ENCODE measurements at places on chromosomes 7 and 10.

DNA sequence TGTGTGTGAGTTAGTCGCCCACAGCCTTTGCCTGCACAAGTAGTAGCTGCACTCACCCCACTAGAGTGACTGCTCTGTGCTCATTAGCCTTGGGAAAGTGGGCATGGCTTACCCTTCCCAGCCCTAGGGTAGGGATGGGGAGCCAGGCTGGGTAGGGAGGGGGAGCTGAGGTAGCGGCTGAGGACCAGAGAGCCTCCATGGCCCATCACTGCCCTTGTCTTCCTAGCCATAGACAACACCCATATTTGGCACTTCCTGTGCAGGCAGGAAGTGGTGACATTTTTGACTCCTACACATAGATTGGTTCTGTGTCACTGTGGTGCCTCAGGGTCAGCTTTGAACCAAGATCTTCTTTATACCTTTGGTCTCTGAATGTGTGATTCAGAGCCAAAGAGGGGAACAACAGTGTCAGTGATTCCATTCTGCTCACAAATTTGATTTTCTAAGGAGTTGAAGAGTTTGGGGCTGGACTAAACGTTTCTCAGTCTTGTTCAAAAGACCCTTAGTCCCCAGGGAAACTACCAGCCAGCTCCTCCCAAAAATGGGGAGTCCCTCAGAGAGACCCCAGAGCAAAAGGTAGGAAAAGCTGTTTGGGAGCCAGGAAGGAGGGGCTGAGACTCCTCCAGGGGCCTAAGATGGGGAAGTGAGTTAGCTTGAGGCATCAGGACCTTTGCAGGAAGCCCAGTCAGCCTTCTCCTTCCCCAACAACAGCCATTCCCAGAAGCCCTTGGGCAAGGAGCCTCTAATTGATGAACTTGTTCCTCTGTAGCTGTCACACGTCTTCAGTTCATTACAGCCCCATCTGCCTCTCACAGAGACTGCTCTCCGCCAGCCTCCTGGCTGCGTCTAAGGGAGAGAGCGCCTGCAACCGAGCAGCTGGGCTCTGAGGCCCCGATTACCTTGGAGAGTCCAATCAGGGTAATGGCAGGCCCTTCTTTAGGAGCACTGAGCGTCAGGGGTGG, 135.0 kb downstream of the CDH23 start:
- DNase-seq: no peak

DNA sequence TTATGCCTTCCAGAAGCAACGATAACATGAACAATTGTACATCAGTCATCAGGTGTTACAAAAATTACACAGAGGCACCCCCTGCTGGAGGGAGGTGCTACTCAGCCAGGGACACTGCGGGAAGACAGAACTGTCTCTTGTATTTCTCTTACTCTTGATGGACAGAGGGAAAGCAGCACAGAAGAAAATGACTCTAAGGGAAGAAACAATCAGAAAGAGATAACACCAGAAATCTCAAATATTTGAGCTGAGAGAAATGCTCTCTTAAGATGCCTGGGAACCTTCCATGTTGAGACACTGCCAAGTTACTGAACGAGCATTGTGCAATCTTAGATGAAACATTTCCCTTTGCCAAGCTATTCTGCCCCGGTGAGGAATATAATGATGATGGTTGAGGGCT, 227.6 kb upstream of the NPSR1 start:
- DNase-seq: no peak

- DNase-seq: no peak
These were observed 49.3 kb downstream of the CLIP2 start for GRCh38 chr7:74338366-74339108.

- no peak for DNase-seq
These were observed 64.1 kb upstream of the INSIG1 start for GRCh38 chr7:155233311-155234157.

GRCh38 chr7:2092279-2092678, 140.5 kb downstream of the MAD1L1 start:
- DNase-seq: no peak

DNA sequence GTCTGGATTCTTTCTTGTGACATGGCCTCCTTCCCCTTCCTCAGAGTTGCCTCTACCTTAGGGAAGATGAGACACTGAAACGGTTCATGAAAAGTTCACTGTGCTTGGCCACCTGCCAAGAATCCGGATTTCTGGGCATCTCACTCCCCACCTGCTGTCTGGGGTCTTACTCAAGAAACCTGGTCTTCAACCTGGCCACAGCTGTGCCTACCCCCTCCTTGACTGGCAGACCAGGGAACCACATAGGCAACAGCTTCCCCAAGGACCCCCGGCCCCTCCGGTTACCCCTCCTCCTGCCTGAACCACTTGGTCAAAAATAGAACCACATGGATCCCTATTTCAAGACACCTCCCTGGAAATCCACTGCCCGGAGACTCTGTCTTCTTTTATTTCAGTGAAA, 58.7 kb upstream of the NANOS1 start:
- DNase-seq: no peak

GRCh38 chr10:130354573-130354954, 218.4 kb downstream of the GLRX3 start:
- DNase-seq: no peak

- DNase-seq: no peak
These were observed 928 bp upstream of the CSTF2T start for GRCh38 chr10:51700228-51700817.

DNA sequence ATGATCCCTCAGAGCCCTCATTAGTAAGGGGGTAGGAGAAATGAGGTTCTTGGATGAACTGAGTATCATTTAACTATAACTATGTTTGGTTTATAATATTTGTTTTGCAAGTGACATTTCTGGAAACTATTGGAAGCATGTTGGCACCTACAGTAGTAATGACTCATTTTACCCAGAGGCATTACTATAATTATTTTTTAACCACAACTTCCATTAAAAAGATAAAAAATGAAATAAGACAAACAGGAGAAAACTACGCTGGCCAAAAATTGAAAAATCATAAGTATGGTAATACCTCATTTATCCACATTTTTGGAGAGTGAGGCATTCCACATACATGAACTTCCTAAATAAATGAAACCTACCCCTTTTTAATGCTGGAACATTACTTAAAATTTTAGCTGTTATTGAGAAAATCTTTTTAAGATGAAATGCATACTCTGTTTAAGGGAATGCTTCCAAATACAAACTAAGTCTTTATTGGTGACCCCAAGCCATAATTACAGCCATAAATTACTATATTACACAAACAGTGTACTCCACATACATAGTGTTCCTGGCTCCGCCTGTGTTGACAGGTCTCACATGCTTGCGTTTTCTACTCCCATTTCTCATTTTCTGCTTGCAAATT, 84.6 kb upstream of the CAPZA2 start:
- DNase-seq: no peak

DNA sequence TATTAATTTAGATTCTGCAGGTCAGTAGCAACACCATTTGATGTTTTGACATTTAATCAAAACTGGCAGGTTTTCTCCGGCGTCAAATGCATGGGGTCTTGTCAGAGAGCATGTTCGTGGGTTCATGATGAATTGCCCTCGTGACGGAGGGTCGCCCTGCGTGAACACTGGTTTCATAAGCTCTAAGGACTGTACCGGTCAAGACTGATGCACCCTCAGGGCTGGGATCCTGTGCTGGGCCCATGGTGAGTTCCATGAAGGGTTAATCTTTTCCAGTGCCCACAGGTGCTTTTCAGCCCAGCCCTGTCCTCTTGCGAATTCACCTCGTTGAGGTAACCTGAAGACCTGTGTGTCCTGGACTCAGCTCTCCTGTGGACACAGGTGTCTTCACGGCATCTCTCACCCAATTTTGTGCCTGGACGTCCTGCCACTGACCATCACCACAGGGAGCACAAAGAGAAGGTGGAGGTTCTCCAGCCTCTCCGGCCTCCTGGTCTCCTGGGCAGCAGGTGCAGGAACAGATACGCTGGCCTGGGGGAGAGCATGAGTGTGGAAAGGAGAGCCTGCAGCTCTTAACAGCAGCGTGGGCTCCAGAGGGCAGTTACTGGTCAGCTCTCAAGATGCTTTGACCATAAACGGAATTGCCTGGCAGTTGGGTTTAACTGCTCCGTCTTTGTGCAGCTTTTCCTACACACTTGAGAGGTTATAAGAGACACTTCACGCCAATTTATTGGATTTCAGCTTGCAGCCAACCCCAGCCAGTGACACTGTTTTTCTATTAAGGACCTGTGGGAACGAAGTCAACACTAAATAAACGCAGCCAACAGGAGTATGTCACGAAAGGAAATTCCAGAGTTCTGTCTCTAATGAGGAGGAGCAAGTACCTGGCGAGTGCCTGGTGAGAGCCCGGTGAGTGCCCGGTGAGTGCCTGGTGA, 37.4 kb upstream of the CFAP46 start:
- no peak for DNase-seq

DNA sequence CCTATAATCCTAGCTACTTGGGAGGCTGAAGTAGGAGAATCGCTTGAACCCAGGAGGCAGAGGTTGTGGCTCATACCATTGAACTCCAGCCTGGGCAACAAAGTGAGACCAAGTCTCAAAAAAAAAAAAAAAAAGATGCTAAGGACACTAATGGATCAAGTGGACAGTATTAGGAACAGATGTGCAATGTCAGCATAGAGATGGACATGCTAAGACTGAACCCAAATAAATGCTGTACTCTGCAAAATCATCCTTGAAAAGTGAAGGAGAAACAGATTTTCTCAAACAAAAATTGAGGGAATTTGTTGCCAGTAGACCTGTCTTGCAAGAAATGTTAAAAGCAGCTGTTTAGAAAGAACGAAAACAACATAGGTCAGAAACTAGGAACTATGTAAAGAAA, 194.5 kb downstream of the USP6NL start:
- no peak for DNase-seq

DNA sequence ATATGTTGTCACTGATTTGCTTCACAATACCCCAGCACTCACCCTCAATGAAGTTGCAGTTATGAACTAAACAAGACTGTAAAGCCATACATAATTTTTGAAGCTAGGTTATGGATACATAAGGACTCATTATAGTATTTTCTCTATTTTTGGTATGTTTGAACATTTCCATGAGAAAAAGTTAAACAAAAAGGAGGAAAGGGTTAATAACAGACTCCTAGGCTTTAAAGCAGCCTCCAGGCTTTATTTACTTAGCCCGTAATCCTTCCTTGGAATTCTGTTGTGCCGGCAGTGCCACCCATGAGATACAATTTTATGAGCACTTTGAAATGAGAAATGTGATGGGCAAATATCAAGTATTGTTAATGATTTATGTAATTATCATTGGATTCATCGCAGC, 2.1 kb upstream of the DENND11 start:
- no peak for DNase-seq

DNA sequence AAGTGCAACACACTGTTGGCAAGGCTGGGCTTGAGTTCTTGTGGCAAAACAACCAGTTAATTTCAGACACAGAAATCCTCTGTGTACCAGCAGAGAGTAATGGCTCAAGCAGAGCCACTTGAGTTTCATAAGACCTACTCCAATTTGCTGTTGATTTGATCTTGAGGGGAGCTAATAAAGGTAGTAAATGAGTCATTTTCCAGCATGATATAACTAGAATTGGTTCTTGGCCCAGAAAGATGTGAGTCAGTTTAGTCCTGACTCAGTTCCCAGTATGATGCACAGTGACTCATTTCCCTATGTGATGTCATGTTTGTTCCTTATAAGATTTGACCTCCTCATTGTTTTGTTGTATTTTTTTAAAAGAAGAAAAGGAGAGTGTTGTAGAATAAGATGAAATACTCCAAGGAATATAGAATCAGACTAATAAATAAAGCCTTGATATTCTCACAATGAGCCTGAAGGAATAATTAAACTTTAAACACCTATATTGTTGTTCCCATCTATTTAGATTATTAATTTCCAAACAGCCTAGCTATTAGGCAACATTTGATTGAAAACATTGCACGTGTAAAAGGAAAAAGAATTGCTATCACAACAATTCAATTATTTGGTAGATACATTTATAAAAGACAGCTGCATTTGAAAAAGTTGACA, 186.2 kb downstream of the REEP3 start:
- DNase-seq: no peak

- no peak for DNase-seq
These were observed 6.5 kb upstream of the PPIF start for GRCh38 chr10:79340646-79341244.

- no peak for DNase-seq
These were observed at the start of gene PCDH15 for GRCh38 chr10:54800741-54801421. TSS of gene PCDH15 (minus strand) at chr10:54801231. CDS start at chr10:54664262, 136,969 bp downstream.

All from nucleus accumbens (tissue), 56 donors.